ENCODE measurements at places on chromosomes 13 and 19. TPM values are rescaled to one million over a fixed set of nuclear protein-coding genes. Genes with fewer than 3 reads are reported as not detected.

DNA sequence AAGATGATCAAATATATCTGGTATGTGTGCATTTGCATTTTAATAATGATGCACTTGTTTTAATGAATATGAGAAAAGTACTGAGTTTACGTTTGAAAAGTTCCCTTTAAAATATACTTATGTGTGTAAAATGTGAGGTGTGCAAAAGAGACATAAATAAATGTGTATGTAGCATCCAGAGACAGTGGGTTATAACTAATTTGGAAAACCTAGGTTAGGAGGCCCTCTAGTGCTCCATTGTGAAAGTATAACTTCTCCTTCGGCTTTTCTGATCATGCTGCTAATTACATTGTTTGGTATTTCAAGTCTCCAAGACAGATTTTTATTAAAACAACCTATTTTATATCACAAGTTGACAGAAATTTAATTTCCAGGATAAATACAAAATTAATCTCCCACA is 30.1 kb downstream of the SCEL start:
- DNase-seq, result no peak

The TEX29 gene
- 0.36 TPM for total RNA-seq

GRCh38 chr13:33280923-33281322 is 4.6 kb downstream of the STARD13 start:
- no peak for DNase-seq

The CNN1 gene
- 7.1 TPM for total RNA-seq

- no peak for DNase-seq
Measured at GRCh38 chr13:114140131-114140905, 7.9 kb upstream of the RASA3 start.

The SPINT2 gene
- total RNA-seq, result 1.8 TPM

The KLK6 gene
- total RNA-seq, result not detected

The TMC4 gene
- total RNA-seq, result 0.29 TPM

- DNase-seq, result no peak
Measured at GRCh38 chr13:28575200-28575599, 80.3 kb upstream of the FLT1 start.

The NLRP7 gene
- not detected for total RNA-seq

DNA sequence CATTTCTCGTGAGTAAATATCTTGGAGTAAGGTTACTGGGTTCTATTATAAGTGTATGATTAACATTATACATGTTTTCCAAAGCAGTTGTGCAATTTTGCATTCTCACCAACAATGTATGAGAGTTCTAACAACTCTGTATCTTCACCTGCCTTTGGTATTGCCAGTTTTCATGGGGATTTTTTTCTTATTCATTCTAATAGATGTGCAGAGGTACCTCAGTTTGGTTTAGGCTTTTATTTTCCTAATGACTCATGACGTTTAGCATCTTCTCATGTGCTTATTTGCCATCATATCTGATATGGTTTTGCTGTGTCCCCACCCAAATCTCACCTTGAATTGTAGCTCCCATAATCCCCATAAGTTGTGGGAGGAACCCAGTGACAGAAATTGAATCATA is 7.7 kb upstream of the NUDT15 start:
- DNase-seq, result no peak

- peak; percentile 89 for DNase-seq
Measured at GRCh38 chr19:56145698-56146097, 4.6 kb downstream of the ZNF444 start.

- DNase-seq, result no peak
Measured at GRCh38 chr13:29067306-29067945, 247.3 kb downstream of the MTUS2 start.

The CELF5 gene
- total RNA-seq, result not detected

The CEACAM8 gene
- not detected for total RNA-seq

- DNase-seq, result peak; percentile 72
Measured at GRCh38 chr13:49265822-49266221, 18.1 kb downstream of the CDADC1 start.

The ACER1 gene
- not detected for total RNA-seq

The ZNF296 gene
- total RNA-seq, result under 0.01 TPM

DNA sequence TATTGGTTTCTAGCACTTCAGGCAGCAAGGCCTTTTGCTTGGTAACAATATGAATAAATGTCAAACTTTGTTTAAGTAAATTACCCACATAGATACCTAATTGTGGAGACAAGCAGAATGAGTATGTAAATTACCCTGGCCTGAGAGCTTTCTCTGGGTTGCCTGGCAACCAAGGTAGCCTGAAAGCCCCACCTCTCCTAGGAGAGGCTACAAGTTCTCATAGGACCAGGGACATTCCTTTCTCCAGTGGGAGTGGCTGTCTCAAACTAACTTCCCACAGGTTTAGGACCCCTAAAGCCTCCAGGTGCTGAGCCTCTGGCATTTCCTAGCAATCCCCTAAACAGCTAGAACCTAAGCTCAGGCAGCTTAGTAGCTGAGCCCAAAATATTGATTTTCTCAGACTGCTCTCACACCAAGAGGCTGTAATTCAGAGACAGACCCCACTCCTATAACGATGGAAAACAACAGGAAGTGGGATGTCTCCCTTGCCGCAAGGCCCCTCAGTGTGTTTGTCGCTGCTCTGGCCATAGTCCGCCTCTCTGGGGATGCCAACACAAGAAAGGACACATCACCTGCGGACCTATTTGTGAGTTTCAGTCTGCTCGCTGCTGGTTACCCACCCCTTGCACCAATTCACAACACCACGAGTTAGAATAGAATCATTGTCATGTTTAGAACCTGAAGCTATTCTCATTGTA is 207.3 kb downstream of the DLEU7 start:
- no peak for DNase-seq

The HCN2 gene
- total RNA-seq, result 1.2 TPM

DNA sequence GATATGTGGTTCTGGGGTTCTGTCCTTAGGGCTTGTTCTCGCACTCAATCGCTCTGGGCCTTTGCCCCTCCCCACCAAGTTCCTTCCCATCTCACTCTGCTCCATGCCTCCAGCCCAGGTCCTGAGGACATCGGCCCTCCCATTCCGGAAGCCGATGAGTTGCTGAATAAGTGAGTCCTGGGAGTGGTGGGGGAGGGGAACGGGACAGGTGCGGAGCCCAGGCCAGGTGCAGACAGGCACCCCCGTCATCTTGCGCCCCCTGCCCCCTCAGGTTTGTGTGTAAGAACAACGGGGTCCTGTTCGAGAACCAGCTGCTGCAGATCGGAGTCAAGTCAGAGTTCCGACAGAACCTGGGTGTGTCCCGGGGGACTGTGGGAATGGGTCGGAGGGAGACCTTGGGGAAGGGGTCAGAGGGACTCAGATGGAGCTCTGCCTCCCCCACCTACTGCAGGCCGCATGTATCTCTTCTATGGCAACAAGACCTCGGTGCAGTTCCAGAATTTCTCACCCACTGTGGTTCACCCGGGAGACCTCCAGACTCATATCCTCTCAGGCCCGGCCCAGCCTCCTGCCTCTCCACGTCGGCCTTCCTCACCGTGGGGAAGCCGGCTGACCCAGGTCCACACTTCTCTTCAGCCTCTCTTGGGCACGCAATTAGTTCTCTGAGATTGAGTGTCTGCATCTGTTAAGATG is 10.1 kb downstream of the FUZ start:
- peak; percentile 63 for DNase-seq

- DNase-seq, result peak; percentile 71
Measured at GRCh38 chr19:33687481-33688170, 65.9 kb downstream of the CHST8 start.

Measured in osteoblast (primary cell).